ENCODE measurements at places on chromosomes 7 and 10. TPM values are rescaled to one million over a fixed set of nuclear protein-coding genes. Genes with fewer than 3 reads are reported as not detected.

DNA sequence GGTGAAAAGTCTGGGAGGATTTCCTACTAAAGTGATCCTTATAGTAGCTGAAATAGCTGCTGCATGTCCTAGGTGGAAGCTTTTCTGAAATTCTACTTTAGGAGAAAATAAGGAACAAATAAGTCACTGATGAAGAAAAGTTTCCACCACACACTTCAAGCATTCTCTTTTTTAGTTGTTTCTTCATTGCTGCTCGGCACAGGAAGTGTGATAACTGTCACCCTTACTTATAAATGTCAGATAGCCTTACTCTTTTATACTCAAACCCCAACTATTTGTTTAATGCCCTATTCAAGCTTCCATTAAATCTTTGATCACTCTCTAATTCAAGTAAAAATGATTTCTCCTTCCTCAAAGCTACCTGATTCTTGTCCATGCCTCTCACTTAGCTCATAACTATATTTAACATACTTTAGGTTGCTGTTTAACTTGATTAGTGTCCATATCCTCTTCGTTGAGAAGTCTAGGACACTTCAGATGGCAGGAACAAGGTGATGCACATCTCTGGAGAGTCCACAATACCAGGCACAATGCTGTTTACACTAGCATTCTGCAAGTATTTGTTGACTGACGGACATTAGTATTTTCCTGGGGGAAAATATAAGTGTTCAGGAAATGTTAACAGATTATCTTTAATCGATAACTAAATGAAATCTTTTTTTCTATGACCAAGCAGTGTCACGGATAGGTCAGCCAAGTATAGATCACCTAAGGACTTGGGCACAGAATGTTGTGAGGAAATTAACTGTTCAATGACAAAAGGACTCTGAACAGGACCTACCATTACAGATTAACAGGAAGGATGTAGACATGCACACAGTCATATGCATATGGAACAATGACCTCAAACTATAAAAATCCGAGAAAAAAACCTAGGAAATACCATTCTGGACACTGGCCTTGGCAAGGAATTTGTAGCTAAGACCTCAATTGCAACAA is 67.4 kb downstream of the ZNF438 start:
- no peak for DNase-seq

DNA sequence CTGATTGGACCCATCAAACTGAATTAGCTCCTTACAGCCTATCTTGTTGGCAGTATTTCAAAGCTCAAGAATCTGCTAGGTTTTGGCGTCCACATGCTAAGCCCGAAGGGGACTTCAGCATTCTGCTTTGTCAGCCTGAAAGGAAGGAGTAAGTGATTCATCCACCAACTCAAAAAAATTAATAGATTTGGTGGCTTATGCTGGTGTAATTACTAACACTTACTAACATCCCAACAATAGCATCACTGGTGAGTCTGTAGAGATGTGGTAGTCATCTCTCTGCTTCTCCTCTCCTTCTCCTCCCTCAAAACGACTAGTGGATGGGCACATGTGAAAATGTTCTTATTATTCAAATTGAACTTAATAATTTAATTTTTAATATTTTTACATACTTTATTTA is 53.8 kb upstream of the EGR2 start:
- no peak for DNase-seq

GRCh38 chr10:7787150-7787856 is 490 bp downstream of the KIN start:
- DNase-seq, result peak; percentile 18

DNA sequence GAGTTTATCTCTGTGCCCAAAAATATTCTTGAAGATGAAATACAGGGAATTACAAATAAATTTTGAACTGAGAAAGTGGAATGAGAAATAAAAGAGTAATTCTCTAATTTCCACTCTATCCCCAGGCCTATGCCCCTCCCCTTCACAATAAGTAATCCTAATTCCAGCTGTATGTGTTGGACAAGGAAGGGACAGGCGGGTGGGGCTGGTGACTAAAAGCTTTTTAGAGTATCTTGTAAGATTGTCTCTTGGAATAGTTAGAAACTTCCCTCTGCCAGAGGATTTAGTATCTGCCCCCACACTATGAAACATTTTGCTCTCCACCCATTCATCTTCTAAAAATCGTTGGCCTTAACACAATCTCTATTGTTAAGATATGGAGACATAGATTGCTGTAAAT is 199.2 kb downstream of the MBL2 start:
- DNase-seq, result no peak

- no peak for DNase-seq
Observed at GRCh38 chr7:81932936-81933335, 163.1 kb upstream of the HGF start.

DNA sequence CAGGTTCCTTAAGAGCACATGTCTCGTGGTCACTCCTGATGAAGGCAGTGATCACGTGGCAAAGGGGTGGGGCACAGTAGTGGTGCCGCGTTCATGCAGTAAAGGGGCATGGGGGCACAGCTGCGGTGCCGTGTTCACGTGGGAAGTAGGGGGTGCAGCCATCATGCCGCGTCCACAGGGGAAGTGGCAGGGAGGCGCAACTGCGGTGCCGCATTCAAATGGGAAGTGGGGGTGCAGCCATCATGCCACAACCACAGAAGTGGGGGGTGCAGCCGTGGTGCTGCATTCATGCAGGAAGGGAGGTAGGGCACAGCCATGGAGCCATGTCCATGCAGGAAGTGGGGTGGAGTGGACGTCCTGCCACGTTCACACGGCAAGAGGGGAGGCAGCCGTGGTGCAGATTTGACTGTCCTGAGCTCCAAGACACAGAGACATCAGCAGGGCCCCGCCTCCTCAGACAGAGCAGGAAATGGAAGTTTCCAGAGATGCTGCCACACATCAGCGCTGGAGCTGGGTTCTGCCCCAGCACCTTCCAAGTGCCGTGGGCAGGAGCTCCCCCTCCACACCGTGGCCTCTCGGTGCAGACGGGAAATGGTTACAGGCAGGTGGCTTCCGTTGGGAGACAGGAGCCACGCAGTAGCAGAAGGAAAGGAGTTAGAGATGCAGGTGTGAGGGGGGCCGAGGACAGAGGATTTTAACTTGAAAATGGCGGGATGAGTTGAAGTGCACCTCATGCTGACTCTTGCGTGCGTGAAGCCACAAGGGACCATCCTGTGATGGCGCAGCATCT is 95.0 kb upstream of the DDC start:
- no peak for DNase-seq

- no peak for DNase-seq
Observed at GRCh38 chr10:8044331-8044907, 10.1 kb upstream of the GATA3 start.

The ZP3 gene
- total RNA-seq, result 5.6 TPM

The MRLN gene
- not detected for total RNA-seq

GRCh38 chr7:129469930-129470329 is 32.4 kb upstream of the SMKR1 start:
- DNase-seq, result no peak

The CPN1 gene
- total RNA-seq, result not detected

The CPEB3 gene
- 2.8 TPM for total RNA-seq

- DNase-seq, result no peak
Observed at GRCh38 chr7:108257954-108258353, 127.8 kb upstream of the LAMB4 start.

GRCh38 chr7:156651474-156651873 is 10.9 kb downstream of the RNF32 start:
- no peak for DNase-seq

- no peak for DNase-seq
Observed at GRCh38 chr10:11483201-11484148, 128.0 kb downstream of the USP6NL start.

DNA sequence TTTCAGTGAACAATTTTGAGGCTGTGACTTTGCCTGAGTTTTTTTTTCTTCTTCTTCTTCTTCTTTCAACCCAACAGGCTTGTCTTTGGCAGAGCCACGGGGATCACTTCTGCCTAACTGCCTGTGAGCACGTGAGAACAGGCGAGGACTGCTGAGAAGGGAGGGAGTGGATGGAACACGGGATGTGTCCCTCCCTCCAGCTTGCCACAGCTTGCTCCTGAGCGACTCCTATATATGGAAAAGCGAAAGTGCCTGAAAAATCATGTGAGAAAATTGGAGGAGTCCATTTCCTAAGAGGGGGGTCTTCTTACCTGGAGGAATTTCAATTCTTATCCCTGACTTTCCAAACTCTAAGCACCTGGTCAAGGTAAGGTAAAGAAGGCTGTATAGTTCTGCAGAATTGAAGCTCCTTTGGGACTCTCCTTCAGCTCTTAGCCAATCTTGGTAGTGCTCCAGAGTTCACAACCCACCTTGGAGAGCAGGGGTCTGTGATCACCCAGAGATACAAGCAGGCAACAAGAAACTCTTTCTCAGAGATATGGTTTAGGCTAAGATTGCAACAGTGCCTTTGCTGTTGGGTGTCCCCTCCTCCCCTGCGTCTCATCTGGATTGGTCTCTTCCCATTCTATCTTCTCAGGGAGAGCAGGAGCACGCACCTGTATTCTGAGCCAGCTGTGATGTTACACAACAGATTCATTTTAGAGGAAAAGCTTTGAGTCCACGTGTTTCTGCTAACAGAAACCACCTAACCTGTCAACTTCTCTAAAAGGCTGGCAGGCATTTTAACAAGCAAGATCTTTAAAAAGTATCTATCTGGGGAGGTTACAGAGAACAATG is at the start of gene MAT1A:
MAT1A (minus strand) TSS at position 208 of the 837 bp plus-strand sequence. CDS start 235 bp downstream, outside the sequence.
- DNase-seq, result peak; percentile 72

The BBS9 gene
- 7.2 TPM for total RNA-seq

DNA sequence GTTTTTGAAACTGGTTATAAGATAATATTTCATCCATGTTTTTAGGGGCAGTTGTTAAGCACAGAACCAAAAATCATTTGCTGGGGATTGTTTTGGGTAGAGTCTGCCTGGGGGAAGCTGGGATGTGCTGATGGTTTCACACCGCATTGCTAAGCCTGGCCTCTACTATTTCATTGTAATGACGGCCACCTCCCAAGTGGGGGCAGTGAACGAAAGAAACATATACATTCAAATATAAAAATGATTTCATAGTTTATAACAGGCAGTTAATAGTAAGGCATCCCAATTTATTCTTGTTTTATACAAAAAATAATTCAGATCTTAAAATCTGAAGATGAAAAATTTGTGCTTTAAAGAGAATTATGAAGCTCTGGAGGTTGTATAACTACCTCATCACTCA is 750.8 kb downstream of the REEP3 start:
- no peak for DNase-seq

GRCh38 chr10:123996302-123996701 is 97.1 kb downstream of the CHST15 start:
- DNase-seq, result no peak

DNA sequence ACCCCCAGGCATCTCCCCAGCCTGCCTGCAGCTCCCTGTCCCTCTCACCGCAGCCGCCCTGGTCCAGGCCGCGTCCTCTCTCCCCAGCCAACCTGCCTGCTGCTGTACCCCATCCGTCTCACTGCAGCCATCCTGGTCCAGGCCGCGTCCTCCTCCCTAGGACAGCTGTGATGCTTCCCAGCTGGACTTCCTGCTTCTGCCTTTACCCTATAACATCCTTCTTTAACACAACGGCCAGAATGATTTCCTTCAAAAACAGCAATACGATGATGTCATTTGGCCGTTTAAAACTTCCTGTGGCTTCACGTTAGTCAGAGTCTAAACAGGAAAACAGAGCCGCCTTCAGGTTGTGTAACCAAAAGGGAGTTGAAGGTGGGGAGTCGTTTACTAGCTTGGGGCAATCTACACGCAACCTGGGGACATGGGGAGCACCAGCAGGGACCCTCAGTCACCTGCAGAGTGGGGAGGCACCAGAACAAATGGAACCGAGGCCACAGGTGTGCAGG is 32.2 kb upstream of the ZFAND2A start:
- DNase-seq, result peak; percentile 63

DNA sequence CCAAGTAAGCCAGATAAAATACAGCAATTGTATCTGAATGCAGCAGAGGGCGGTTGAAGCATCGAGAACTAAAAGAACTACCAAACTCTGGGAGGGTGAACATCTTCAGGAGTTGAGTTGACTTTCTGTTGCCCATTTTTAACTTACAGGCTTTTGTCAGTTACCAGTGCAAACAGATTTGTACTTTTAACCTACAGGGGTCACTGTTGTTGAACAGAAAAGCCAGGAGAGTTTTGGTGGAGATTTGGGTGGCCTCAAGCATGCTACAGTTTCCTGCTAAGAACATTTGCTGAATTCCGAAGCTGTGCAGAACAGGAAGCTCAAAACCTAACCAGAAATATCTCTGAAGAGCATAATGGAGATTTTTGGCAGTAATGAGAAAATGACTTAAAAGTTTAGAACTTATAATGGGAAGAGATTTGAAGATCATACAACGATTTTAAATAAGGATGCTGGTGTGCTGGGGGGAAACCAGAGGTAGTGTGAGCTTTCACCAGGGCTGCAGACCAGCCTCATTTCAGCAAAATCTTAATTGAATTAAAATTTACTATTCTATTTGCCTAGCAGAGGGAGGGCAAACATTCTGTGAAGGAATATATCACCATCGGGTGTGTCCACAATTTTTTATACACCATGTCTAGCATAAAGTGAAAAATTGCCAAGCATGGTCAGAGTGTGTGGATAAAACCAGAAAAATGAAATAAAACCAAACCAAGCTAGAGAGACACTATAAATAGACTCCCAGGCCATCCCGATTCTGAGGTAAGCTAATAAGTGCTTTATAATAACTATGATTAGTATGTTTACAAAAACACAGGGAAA is 208.6 kb upstream of the CCDC6 start:
- peak; percentile 70 for DNase-seq

DNA sequence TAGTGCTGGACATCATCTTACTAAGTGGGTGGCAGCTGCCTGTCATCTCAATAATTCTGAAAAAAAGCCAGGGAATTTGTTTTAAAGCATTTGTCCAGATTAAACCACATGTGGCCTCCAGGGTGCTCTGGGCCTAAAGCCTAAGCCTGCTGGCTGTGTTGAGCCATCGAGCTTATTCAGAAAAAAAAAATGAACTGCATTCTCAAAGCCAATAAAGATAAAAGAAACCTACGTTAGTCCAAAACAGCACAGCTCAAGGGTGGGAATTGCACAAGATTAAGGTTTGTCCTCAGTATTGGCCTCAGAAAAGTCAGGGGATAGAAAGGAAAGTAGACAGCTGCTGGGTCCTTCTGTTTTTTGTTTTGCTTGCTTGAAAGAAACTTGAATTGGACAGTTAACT is 22.6 kb upstream of the PRTFDC1 start:
- peak; percentile 67 for DNase-seq

The ASL gene
- total RNA-seq, result 56.5 TPM

DNA sequence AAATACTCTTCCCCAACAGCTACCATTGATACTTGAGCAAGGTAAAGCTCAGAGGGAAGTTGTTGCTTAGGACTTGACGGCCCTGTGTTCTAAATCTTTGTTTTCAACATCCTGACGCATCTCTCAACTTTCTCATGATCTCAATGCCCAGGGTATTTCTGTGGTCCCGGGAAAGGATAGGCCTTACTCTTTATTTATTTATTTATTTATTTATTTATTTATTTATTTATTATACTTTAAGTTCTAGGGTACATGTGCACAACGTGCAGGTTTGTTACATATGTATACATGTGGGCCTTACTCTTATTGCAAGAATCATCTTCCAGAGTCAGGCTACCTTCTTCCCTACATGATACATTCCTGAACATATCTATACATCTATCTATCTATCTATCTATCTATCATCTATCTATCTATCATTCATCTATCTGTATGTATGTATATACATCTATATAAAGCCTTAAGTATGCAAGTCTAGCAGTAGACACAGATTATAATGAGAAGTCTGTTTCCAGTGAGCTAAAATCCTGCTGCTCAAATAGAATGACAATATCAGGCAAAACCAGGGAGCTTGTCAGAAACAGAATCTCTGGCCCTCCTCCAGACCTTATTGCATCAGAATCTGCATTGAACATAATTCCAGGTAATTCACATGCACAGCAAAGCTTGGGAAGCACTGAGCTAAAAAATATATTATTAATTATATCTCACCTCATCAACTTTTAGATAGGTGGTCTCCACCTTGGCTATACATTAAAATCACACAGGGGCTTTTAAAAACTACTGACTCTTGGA is 12.2 kb upstream of the CPA5 start:
- DNase-seq, result peak; percentile 50

Data from MCF 10A (cell line).